ENCODE measurements at places on chromosomes 4 and X.

- DNase-seq: no peak
Measured at GRCh38 chr4:153560908-153561307, 94.7 kb downstream of the TMEM131L start.

GRCh38 chrX:120668357-120668756, 38.5 kb upstream of the C1GALT1C1 start:
- no peak for DNase-seq

GRCh38 chrX:141214196-141214595, 28.1 kb downstream of the SPANXC start:
- DNase-seq: peak; percentile 4

DNA sequence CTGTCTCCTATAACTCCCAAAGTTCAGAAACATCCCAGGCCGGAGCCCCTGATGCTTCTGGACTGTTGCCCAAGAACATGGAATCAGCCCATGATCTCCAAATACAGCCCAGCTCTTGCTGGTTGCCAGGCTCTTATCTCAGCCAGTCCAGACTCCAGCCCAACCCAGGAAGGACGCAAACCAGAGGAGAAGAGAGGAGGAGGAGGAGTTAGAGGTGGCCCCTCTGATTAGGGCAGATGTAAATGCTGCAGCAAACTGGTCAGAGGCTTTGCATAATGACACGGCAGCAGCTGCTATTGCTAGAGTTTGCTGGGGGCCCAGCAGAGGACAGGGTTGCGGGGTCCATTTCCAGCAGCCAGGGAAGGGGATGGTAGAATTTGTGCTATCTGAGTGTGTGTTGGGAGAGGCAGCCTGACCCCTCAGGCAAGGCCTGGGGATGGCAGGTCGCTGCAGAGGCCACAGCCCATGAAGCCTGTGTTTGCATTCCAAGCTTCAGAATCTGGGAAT, 4.2 kb upstream of the OTUD5 start:
- DNase-seq: no peak

GRCh38 chr4:168900080-168900479, 110.0 kb downstream of the CBR4 start:
- no peak for DNase-seq

DNA sequence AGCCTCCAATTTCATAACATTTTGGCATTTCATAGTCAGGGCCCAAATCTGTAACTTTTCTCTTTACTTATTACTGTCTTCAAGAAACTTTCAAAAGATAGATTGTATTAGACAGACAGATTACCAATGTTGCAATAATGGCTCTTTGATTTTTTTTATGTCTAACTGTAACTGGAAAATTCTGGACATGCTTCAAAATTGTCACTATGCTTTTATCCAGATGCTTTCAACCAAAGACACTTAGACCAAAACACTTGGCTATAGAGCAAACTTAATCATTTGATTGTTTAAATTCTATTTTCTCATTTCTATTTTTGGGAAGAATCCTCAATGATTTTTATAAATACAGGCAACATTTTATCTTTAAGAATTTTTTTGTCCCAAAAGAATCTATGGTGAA, 10.4 kb downstream of the ZXDA start:
- no peak for DNase-seq

- no peak for DNase-seq
Measured at GRCh38 chrX:131675596-131676194, 131.8 kb downstream of the OR13H1 start.

- DNase-seq: no peak
Measured at GRCh38 chr4:11623726-11624037, 195.0 kb upstream of the HS3ST1 start.

GRCh38 chr4:44098973-44099372, 349.6 kb downstream of the KCTD8 start:
- DNase-seq: no peak

- DNase-seq: no peak
Measured at GRCh38 chr4:184197536-184198082, 20.1 kb downstream of the ENPP6 start.

GRCh38 chr4:37445023-37445422, 200.5 kb downstream of the NWD2 start:
- no peak for DNase-seq

DNA sequence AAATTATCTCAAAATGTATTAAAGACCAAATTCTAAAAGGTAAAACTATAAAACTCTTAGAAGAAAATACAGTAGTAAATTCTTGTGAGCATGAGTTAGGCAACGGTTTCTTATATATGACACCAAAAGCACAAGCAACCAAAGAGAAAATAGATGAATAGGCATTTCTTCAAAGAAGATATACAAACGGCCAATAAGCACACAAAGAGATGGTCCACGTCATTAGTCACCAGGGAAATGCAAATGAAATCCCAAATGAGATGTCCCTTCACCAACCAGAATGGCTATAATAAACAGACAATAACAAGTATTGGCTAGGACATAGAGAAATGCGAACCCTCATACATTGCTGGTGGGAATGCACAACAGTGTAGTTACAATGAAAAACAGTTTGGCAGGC, 44.6 kb downstream of the RAB33A start:
- no peak for DNase-seq

GRCh38 chrX:83333813-83334212, 174.3 kb upstream of the POU3F4 start:
- DNase-seq: no peak

DNA sequence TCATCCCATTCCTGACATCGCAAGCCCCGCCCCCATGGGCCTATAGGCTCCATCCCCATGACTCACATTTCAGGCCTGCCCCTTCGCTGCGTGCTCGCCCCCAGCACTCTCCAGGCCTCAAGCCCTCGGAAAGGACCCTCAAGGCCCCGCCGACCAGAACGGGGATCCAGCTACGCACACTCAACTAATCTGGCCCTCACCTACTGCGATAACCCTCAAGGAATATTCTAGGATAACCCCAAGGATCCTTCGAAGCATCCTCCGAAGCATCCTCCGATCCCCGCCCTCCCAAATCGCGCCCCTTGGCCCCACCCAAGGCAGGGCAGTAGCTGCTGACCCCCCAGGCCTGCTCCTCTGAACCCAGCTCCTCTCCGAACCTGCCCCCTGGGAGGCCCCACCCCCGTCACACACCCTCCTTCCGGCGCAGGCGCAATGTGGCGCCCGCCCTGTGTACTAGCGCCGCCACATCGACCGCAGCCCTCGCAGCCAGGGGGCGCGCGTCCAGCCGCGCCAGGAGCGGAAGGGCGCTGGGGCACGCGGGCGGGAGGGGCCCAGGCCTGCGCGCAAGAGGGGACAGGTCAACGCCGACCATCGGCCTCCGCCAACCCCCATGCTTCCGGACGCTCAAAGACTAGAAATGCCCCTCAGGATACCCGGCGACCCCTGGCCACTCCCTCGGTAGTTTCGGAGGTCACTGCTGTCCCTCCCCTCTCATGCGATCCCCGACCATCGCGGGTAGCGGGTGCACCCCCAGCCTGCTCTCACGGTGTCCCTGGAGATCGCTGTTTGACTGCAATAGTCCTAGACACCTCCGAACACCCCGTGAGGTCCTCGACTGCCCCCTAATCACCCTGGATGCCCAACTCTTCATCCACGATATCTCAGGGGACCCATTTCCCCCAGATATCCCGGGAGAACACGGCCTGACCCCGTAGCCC, 6.4 kb upstream of the MAGIX start:
- peak; percentile 61 for DNase-seq

DNA sequence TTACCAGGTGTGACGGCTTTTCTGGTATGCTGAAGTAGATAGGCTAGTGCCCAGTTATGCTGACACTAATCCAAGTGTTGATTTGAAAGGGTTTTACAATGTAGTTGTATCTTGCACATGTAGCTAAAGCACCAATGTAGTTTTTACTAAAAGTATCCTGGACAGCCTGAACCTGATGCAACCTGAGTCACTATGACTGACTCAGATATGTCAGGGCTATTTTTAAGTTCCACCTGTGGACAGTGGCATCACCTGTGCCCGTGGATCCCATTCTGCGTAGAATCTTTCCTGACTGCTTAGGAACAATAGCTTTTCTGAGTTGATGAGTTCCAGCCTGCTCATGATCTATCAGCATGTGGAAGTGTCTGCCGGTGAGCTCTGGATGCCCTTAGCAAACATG, 58.1 kb downstream of the CCNG2 start:
- no peak for DNase-seq
